Diencephalon (tissue), 1 donor: ENCODE measurements at places on chromosomes 2 and 18. TPM values are rescaled to one million over a fixed set of nuclear protein-coding genes. Genes with fewer than 3 reads are reported as not detected.

Gene CTAGE1
- not detected for total RNA-seq

Gene CHRND
- 0.23 TPM for total RNA-seq

Gene FSHR
- total RNA-seq: 0.46 TPM

Gene LYPD6
- total RNA-seq: 20.5 TPM

Gene GPR45
- total RNA-seq: 1.8 TPM

Gene APCDD1
- total RNA-seq: 26.8 TPM

Gene NMUR1
- 1.2 TPM for total RNA-seq

Gene ASAP2
- 51.7 TPM for total RNA-seq

Gene VIT
- total RNA-seq: 0.23 TPM

Gene SH3BP4
- 20.5 TPM for total RNA-seq

Gene ATL2
- total RNA-seq: 84.7 TPM

Gene MALL
- 2.5 TPM for total RNA-seq

Gene DHX57
- 51.4 TPM for total RNA-seq

Gene SPEG
- total RNA-seq: 18.2 TPM

Gene RAX
- 0.23 TPM for total RNA-seq

Gene FSIP2
- total RNA-seq: 2.3 TPM

Gene CABLES1
- 8.1 TPM for total RNA-seq

Gene EVA1A
- not detected for total RNA-seq

Gene MC4R
- total RNA-seq: 14.8 TPM

Gene LRRC30
- not detected for total RNA-seq

Gene DSEL
- 61.1 TPM for total RNA-seq

Gene SLC9A4
- total RNA-seq: 0.69 TPM

Gene TUBB8B
- total RNA-seq: 0.69 TPM

Gene RAPH1
- 59.3 TPM for total RNA-seq

Gene CD8B
- total RNA-seq: 1.8 TPM

Gene REG1B
- total RNA-seq: not detected

Gene FLACC1
- 3.7 TPM for total RNA-seq

Gene NCKAP5
- 11.5 TPM for total RNA-seq

Gene CCDC68
- 4.4 TPM for total RNA-seq

Gene IL36A
- not detected for total RNA-seq

Gene RALB
- total RNA-seq: 49.4 TPM

Gene CD8B2
- total RNA-seq: 0.69 TPM

Gene GCG
- not detected for total RNA-seq

Gene ADAM23
- 44.1 TPM for total RNA-seq

Gene DLX1
- 30.9 TPM for total RNA-seq

Gene KRTCAP3
- total RNA-seq: 0.46 TPM
